ENCODE measurements at places on chromosomes 6 and 20.
A peak's percentile ranks its signal among the peaks of the same experiment; 100 is the strongest.

GRCh38 chr6:45946352-45946751 is 69.3 kb downstream of the CLIC5 start:
- peak; percentile 53 for DNase-seq

GRCh38 chr6:157316871-157317814 is 6.2 kb downstream of the TMEM242 start:
- peak; percentile 89 for DNase-seq

GRCh38 chr6:78867370-78868040 is at the start of gene IRAK1BP1:
Gene IRAK1BP1 (plus strand): TSS chr6:78867551. CDS start chr6:78867577, 26 bp downstream.
- DNase-seq, result peak; percentile 88

DNA sequence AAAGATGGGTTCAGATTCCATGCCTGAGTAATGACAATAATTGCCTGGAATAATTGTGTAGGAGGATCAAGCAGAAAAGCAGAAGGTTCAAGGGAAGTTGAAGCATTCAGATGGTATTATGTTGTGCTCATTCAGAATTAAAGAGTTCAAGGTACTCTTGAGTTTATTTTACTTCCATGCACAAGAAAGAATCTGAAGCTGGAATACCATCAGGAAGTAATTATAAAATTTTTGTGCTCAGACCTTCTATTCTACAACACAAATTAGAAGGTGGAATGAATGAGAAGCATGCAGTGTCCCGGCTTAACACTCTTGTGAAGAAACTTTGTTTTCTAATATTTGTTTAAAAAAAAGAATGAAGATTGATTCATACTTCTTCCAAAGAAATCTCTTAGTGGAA is 139.4 kb upstream of the ENPP5 start:
- no peak for DNase-seq

- peak; percentile 72 for DNase-seq
These were observed 28.3 kb downstream of the RSPO4 start for GRCh38 chr20:973785-974194.

GRCh38 chr6:11179419-11180202 is 52.9 kb downstream of the NEDD9 start:
- DNase-seq, result no peak

GRCh38 chr6:159013229-159013628 is 13.2 kb upstream of the RSPH3 start:
- no peak for DNase-seq

DNA sequence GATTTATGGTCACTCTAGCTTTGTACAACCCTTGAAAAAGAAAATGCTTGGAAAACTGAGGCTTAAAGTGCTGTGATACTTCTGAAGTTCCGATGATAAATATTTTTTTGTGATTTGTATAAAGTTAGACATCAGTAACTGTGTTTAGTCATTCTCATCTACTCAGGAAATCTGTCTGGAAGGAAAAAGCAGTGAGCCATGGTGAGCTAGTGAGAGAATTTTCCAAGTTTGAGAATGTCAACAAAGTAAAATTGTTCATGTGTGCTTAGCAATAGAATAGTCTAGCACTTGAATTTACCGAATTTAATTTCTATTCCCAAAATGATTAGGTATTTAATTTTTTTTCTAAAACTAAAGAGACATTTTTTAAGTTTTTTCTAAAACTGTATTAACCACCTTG is 41.3 kb upstream of the PLCB4 start:
- no peak for DNase-seq

DNA sequence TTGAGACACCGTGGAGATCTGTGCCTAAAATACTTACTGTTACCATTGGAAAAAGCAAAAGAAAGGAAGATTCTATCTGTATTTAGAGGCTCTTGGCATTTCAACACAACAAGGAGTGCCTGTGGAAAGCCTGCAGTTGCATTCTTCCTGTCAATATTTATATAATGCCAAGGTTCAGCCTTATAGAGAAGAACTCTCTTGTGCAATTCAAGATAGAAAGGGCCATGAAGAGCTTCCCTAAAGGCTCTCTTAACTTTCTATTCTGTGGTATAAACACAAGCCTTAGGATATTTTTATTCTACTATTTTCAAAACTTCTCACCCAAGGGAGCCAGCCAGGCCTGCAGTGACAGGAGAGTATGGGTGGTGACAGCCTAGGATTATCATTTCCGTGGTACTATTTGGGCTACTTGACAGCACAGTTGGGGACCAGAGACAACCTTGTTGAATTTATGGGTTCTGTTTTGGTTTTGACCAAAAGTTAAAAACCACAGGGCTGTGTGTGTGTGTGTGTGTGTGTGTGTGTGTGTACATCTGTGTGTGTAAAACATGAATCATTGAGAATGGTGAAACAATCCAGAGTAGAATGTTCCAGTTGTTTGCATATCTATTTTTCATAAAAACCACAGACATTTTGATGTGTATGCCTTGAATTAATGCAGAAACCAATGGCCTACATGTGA is 700.9 kb upstream of the SLC35B3 start:
- no peak for DNase-seq

DNA sequence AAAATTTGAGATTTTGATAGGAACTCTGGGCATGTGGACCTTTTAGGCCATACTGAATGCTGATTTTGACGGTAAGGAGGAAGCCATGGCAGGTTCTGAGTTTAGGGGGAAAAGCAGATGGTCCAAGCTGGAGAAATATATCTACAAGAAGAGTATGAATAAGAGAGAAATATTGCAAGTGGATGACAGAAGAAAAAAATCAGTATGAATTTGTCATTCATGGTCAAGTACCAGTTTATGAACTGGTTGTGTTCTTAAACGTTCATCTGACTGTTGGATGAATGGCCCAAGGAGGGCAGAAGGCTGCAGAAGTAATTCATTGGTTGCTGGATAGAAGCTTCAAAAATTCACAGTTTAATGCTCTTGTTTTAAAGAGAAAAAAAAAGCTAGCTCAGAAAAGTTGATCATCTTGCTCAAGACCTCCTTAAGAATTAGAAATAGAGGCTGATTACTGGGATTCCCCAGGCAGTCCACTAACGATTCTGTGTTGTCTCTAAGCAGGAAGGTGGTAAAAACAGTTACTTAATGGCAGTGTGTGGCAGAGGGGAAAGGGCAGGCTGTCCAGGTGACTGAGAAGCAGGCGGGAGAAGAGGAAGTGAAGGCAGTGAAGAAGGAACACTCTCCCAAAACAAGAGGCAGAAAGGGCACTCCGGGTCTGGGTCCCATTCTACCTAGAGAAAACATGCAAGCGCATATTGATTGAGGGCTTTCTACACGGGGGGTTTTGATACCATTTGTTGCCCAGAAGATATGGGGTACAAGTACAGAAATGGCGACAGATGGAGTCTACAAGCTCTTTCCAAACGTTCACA is 2.0 kb upstream of the DUSP22 start:
- no peak for DNase-seq

DNA sequence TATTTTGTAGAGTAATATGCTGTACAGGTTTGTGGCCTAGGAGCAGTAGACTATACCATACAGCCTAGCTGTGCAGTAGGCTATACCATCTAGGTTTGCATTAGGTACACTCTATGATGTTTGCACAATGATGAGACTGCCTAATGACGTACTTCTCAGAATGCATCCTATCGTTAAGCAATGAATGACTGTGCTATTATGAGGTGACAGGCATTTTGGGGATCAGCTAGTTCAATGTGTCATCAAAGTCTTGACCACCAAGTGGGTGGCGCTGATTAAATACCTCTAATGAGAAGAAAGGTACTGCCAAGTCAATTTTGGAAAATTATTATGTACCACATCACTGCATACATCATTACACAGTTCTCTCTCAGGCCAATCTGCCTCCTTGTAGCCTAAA is 190.2 kb downstream of the BACH2 start:
- DNase-seq, result no peak

GRCh38 chr20:56501116-56501515 is 23.4 kb upstream of the FAM209A start:
- DNase-seq, result no peak
